H7 (cell line): ENCODE measurements at places on chromosomes 16 and 17. TPM values are rescaled to one million over a fixed set of nuclear protein-coding genes. Genes with fewer than 3 reads are reported as not detected.

PLXDC1 gene
- total RNA-seq: 0.18 and 0.38 TPM in 2 replicates

CAMKK1 gene
- 6.0 and 6.7 TPM in 2 replicates for total RNA-seq

KRT15 gene
- 0.52 and 0.59 TPM in 2 replicates for total RNA-seq

- DNase-seq: no peak
Observed at GRCh38 chr17:64051153-64051552, 30.7 kb upstream of the ICAM2 start.

KRT28 gene
- total RNA-seq: not detected in 2 replicates

DNA sequence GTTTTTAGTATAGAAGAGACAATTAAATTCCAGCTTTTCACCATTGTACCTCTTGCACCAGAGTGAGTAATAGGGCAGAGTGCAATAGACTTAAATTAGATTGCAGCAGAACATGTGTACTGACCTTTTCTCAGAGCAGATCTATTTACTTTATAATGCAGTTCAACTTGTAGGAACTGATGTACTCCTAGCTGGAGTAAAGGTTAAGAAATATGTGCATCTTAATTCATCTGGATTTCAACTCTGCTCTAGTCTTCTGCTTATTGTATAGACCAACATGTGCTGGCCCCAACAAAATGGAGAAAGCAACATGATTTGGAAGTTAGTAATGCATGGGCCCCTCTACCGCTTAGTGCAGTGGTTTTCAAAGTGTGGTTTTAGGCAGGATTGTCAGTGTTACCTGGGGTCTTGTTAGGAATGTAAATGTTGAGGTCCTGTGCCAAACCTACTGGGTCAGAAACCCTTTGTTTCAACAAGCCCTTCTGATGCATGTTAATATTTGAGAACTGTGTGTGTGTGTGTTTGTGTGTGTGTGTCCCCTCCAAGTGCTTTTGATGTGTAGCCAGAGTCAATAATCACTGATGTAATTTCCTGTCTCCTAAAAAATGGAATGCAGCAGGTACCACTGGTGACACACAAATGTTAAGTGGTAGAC, 138.6 kb downstream of the TOX3 start:
- DNase-seq: no peak

SLC6A2 gene
- 0.18 and 0.21 TPM in 2 replicates for total RNA-seq

DNA sequence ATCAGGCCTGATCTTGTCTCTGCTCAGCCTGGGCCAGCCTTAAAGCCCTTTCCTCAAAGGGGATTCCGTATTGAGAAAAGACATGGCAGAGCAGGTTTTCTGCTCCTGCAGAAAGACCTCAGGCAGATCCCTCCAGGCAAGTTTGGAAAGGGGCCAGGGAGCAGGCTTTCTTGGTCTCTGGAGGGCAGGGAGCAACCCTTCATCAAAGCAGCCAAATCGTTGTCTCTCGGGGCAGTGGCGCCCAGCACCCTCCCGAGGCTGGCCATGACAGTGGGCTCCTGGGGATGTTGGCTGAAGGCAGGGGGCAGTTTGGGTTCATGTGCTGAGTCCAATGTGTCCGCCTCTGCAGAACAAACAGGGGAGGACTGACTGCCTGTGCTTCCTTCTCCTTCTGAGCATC, 168.4 kb upstream of the WSCD1 start:
- no peak for DNase-seq
